Urinary bladder (tissue), 4 donors: ENCODE measurements at places on chromosomes 5 and 9. TPM values are rescaled to one million over a fixed set of nuclear protein-coding genes. Genes with fewer than 3 reads are reported as not detected.

Gene PROB1
- 1.4 TPM for total RNA-seq

Gene FAM174A
- 17.7 TPM for total RNA-seq

Gene CDC25C
- total RNA-seq = 6.1 TPM

GRCh38 chr5:159133041-159133741 lies 33.5 kb upstream of the EBF1 start:
- peak; percentile 32 for DNase-seq

DNA sequence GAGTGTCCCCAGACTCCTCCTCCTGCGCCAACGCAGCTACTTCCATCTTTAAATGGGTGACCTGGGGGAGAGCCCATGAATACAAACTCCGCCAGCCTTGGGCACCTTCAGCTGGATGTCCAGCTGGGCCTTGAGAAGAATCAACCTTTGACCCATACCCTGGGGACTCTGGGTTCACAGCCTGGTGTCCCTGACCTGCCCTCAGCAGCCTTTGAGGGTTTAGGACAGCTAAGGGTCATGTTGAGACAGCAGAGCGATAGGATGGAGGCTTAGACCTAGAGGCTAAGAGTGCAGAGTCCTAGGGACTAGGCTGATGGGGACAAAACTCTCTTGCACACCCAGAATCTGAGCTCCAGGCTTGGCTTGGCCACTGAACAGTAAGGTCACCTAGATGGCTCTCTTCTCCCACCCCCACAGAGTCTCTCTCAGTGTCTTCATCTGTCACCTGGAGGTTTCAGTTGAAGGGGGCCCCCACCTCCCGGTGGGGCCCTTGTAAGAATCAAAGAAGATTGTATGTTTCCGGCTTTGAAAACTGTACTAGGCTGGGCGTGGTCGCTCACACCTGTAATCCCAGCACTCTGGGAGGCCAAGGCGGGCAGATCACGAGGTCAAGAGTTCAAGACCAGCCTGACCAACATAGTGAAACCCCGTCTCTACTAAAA lies 6.7 kb upstream of the AQP3 start:
- DNase-seq = no peak

DNA sequence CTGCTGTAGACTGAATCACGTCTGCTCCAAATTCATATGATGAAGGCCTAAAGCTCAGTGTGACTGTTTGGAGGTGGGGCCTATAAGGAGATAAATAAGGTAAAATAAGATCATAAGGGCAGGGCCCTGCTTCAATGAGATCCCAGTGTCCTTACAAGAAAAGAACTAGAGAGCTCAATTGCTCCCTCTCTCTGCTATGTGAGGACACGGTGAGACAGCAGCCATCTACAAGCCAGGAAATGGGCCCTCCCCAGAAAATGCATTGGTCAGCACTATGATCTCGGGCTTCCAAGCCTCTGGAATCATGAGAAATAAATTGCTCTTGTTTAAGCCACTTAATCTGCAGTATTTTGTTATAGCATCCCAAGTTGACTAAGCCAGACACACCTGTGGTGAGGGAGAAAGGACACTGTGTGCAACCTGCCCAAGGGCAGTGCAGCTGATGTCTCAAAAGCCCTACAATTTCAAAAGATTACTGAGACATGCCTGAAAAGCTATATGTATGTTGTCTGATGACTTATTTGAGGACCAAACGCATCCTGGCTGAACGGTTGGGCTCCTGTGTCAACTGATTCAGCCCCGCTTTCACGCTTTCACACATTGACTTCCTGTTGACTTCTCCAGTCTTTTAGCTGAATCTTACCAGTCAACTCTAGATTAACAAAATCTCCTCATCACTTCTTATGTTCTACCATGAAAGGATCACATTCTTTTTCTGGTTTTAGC lies 13.2 kb downstream of the GZMK start:
- DNase-seq = no peak

- DNase-seq = peak; percentile 29
Observed at GRCh38 chr9:32384364-32385151, at the start of gene ACO1. Gene ACO1 (plus strand): TSS chr9:32384643. CDS start chr9:32405507, 20,864 bp downstream.
